ENCODE measurements at places on chromosomes 1 and 21.

GRCh38 chr1:215166886-215167285, 84.3 kb downstream of the KCNK2 start:
- DNase-seq: no peak

GRCh38 chr1:82485591-82486369, 685.0 kb downstream of the ADGRL2 start:
- peak; percentile 66 for DNase-seq

GRCh38 chr1:32014199-32014947, 705 bp downstream of the KHDRBS1 start:
- peak; percentile 53 for DNase-seq

DNA sequence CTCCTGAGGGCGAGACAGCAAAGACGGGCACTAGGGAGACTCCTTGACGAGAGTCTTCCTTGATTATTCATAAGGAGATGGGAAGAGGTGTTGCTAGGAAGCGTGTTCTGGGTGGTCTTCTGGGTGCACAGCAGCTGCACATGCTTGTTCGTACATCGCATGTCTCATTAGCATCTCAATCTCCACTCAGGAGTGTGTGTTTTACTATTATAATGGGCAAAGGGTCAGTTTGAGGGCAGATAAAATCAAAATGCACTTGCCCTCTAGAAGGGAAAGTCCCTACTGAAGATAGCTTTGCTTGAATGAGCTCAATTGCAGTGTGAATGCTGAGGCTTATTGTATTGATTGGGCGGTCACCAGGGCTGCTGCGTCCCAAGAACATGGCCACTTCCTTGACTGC, 50.2 kb upstream of the SCCPDH start:
- no peak for DNase-seq

GRCh38 chr1:221234791-221235190, 355.5 kb downstream of the HLX start:
- DNase-seq: no peak

DNA sequence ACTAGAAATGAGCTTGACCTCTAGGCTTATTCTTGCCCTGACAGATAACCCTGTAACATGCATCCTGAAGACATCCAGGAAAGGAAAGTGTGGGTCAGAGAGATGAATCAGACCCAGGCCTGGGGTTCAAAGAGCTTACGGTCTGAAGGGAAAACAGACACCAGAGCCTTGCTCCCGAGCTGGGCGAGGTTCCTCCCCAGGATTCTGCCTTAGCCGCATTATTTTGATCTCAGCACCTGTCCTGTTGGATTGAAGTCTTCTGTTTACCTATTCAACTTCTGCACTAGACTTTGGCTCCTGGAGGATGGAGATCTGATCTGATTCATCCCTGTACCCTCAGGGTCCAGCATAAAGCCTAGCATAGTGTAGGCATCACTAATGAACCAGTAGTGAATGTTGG, 1.9 kb downstream of the CYP4B1 start:
- no peak for DNase-seq

DNA sequence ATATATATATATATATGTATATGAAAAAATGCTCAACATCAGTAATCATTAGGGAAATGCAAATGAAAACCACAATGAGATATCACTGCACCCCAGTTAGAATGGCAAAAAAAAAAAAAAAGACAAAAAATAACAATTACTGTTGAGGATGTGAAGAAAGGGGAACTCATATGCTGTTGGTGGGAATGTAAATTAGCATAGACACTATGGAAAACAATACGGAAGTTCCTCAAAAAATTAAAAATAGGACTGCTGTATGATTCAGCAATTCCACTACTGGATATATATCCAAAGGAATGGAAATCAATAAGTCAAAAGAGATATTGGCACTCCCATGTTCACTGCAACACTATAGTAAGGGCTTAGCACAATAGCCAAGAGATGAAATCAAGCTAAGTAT, 41.5 kb upstream of the CTBS start:
- no peak for DNase-seq

GRCh38 chr21:36048357-36048756, 12.0 kb downstream of the SETD4 start:
- no peak for DNase-seq

DNA sequence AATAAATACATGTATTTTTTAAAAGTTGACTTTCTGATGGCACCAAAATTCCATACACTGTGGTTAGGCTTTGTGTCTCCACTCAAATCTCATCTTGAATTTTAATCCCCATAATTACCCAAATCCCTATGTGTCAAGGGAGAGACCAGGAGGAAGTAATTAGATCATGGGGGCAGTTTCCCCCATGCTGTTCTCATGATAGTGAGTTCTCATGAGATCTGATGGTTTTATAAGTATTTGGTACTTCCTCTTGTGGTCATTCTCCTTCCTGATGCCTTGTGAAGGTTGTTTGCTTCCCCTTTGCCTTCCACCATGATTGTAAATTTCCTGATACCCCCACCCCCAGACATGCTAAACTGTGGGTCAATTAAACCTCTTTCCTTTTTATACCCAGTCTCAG, 1218.4 kb upstream of the PRMT6 start:
- DNase-seq: no peak

DNA sequence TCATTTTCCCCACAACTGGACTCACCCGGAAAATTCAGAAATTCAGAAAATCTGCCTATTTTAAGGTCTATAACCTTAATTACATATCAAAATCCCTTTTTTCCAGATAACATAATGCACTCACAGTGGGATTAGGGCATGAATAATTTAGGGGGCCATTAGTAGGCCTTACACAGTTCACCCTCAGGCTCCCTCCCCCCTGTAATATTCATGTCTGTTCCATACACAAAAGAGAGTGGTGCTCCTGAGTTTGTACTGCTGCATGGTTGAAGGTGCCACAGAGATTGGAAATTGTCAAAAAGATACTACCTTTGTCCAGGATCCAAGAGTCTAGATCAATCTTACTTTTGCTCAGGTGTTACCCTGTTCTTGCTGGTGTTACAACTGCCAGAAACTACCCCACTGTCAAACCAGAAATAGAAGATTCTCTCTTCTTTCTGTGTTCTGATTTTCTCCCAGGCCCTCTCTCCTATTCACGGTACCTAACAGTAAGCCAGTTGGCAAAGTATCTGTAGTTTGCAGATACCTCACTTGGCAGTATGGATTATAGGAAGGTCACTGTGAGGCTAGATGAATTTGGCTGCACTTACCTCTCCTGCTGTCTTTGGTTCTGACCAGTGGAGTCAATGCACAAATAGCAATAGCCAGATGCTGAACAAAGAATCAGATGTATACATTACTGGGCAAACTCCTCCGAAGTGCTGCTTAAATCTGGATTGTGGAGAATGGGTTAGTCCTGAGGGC, 53.2 kb downstream of the C1orf198 start:
- DNase-seq: no peak

- DNase-seq: no peak
Measured at GRCh38 chr1:162011337-162012012, 12.2 kb downstream of the OLFML2B start.

- peak; percentile 21 for DNase-seq
Measured at GRCh38 chr1:119260506-119260905, 108.1 kb upstream of the HAO2 start.

- no peak for DNase-seq
Measured at GRCh38 chr1:41502912-41503311, 18.4 kb upstream of the EDN2 start.

DNA sequence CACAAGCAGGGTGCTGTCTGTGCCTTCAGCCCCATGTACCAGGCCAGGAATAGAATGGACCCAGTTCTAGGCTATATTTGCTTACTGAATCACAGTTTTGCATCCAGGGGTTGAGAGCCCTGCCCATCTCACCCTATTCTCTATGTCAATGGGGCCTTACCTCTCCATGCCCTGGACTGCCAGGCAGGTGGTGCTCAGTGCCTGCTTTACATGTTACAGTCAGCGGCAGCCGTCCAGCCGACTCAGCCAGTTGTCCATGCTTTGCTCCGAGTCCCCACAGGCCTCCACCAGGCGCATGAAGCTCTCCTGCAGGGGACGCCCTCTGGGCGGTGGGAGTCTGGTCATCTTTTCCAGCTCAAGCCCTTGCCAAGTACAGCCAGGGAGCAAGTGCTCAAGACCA, 12.2 kb upstream of the FAM167B start:
- DNase-seq: no peak

DNA sequence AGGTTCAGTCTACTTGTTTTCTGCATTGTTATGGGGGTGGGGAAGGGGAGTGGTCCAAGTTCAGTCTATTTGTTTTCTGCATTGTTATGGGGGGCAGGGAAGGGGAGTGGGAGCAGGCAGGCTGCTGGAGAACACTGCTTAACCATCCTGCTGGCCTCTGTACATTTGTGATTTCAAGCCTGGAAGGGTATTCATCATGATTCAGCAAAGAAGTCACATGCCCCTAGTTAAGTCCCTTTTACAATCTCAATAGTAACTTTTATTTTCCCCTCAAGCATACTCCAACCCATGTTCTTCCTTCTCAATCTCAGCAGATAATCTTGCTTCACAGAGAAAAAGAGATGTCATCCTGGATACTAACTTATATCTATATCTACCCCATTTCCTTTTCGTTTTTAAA, 7.9 kb downstream of the LYST start:
- DNase-seq: peak; percentile 56

- DNase-seq: no peak
Measured at GRCh38 chr1:115927971-115928370, 48.3 kb upstream of the SLC22A15 start.

DNA sequence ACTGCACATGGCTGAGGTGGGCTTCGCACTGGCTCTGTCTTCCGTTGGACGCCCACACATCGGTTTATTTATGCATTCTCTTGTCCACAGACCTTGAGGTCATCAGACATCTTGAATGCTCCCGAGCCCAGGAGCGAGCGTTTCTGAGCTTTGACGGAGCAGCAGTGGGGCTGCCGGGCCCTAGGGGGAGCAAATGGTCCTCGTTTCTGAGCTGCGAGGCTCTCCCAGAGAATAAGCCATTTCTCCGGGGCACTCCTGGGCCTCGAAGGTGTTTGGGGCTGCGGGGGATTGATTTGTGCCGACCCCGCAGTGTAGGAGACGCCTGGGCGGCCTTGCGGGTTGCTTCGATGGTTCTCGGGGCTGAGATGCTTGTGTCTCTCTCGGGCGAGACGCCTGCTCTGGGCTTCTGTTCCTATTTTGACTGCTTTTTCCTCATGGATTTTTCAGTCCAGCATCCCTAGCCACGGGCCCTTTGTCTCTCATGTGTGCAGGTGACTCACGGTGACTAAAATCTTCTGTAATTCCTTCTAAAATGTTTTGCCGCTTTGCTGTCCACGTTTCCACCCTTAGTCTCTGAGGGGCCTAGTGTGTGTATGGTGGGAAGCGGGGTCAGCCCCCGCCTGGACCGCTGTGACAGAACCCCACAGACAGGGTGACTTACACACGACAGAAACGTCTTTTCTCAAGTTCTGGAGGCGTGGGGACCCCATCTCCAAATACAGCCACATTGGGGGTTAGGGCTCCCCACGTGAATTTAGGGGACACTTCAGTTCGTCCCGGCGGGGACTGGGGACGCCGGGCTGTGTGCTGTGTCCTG, 62.1 kb downstream of the FAAP20 start:
- DNase-seq: no peak

- DNase-seq: peak; percentile 50
Measured at GRCh38 chr1:70486676-70487458, 75.8 kb downstream of the CTH start.

DNA sequence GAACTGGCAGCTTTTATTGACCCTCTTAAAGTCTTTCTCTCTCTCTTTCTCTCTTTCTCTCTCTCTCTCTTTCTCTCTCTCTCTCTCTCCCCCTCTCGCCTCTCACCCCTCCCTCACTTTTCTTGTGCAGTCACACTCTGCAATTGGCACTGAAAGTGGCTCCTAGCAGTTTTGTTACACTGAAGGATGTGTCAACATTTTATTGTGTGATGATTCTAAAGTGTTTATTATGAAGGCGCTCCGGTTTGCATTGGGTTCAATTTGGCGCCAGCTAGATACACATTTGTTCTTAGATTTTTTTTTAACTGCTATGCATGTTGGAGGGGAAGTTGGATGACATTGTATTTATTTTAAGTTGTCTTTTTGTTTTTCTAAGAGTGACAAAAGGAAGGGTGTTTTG, 64.0 kb upstream of the CHRM3 start:
- DNase-seq: no peak

- no peak for DNase-seq
Measured at GRCh38 chr1:3038113-3038551, 16.9 kb downstream of the ACTRT2 start.

- DNase-seq: no peak
Measured at GRCh38 chr1:970242-970972, 4.1 kb downstream of the PLEKHN1 start.

- no peak for DNase-seq
Measured at GRCh38 chr1:18901952-18902522, 318 bp downstream of the ALDH4A1 start.

DNA sequence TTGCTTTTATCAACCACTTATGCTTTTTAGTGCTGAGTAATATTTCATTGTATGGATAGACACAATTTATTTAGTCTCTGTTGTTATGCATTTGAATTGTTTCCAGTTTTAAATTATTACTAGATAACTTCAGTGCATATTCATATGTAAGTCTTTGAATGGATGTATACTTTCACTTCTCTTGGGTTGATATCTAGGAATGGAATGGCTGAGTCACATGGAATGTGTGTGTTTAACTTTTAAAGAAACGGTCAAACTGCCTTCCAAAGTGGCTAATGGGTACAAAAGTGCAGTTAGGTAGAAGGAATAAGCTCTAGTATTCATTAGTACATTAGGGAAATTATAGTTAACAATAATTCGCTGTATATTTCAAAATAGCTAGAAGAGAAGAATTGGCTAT, 82.4 kb downstream of the NPHS2 start:
- DNase-seq: no peak

GRCh38 chr1:59428828-59429227, 131.9 kb downstream of the FGGY start:
- DNase-seq: no peak

- peak; percentile 49 for DNase-seq
Measured at GRCh38 chr1:152189657-152190442, 30.8 kb upstream of the RPTN start.

DNA sequence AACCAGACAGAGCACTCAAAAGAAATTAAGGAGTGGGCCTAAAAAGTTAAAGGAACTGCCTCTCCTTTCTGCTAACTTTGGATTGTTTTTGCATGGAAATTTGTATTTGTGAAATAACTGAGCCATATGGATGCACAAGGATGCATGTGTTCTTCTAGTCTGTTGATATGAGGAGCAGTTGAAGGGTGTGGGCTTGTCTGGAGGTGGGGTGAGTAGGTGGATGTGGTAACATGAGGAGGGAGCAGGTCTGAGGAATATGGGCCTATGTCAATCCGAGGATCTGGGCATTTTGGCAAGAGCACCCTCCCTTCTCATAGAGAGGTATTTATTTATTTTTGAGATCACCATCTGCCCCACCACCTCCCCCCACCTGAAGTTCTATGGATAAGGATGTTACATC, 13.4 kb downstream of the CACNA1E start:
- no peak for DNase-seq

GRCh38 chr1:90593312-90593711, 123.8 kb downstream of the BARHL2 start:
- DNase-seq: no peak

GRCh38 chr1:68361346-68361910, 88.3 kb downstream of the RPE65 start:
- no peak for DNase-seq

GRCh38 chr1:212607206-212607912, 1.2 kb upstream of the ATF3 start:
- DNase-seq: no peak
